ENCODE measurements at places on chromosomes 3 and 15.
A peak's percentile ranks its signal among the peaks of the same experiment; 100 is the strongest.

GRCh38 chr3:190680691-190681090 is 166.8 kb downstream of the IL1RAP start:
- DNase-seq: no peak

DNA sequence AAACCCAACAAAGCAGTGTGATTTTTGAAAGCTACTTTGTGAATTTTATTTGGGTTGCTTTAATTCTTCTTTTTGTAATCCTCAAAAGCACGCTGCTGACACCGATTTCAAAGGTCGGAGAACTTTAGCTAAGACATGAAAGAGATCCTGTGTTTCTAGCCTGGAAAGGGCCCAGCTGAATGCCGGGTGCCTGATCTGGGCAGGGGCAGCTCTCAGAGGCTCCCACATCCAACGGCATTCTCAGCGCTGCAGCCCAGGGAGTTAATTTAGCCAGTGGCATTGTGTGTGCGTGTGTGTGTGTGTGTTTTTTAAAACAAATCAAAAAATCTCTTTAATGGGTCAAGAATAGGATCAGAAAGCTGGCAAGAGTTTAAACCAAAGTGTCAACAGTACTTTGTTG is 6.6 kb downstream of the RBP1 start:
- DNase-seq: no peak

- no peak for DNase-seq
Observed at GRCh38 chr3:188578576-188579363, 424.8 kb downstream of the LPP start.

DNA sequence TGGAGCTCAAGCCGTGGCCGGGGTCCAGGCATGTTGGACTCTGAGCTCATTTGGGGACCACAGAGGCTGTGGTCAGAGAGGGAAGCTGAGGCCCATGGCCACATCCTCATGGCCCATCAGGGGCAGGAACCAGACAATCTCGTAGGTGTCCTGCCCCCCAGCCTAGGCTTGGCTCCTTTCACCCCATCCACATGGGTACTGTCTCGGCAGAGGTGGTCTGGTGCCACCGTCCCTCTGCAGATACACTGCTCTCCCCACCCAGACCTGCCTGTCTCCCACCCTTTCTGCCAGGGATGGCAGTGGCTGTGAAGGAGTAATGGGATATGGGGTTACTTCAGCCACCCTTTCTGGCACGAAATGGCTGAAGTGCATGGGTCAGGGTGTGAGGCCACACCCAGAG is 7.9 kb downstream of the PRSS50 start:
- DNase-seq: no peak

DNA sequence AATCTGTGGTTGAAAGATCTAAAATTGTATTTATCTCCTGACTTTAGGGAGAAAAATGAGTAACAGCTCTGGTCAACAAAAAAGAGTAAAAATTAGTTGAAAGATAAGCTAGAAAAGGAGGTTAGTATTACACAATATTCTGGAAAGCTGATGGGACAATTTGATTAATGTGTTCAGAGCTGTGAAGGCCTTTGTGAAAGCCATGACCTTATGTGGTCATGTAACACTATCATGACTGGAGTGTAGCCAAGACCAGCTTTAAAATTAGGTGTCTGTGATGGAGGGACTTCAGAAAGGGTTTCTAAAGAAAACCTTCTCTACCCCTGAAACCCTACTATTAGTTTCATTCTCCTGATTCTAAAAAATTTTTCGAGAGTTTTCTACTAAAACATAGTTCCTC is 127.2 kb downstream of the NFKBIZ start:
- peak; percentile 50 for DNase-seq
